ENCODE measurements at places on chromosomes 3 and 15.
A peak's percentile ranks its signal among the peaks of the same experiment; 100 is the strongest.

- DNase-seq: no peak
- H3K4me1 ChIP-seq: no peaks in the 10 kb centered on the region
- peaks cover 14% of the 10 kb centered on the region for H3K27me3 ChIP-seq
- no peaks in the 10 kb centered on the region for H3K36me3 ChIP-seq
- no peak overlapping the region for H3K27ac ChIP-seq
Observed at GRCh38 chr3:118729546-118729945, 305.1 kb downstream of the IGSF11 start.

GRCh38 chr3:43388175-43388574, 101.8 kb downstream of the SNRK start:
- H3K27ac ChIP-seq: no peak overlapping the region
- no peaks in the 10 kb centered on the region for H3K36me3 ChIP-seq
- H3K27me3 ChIP-seq: no peaks in the 10 kb centered on the region
- no peaks in the 10 kb centered on the region for H3K4me1 ChIP-seq

DNA sequence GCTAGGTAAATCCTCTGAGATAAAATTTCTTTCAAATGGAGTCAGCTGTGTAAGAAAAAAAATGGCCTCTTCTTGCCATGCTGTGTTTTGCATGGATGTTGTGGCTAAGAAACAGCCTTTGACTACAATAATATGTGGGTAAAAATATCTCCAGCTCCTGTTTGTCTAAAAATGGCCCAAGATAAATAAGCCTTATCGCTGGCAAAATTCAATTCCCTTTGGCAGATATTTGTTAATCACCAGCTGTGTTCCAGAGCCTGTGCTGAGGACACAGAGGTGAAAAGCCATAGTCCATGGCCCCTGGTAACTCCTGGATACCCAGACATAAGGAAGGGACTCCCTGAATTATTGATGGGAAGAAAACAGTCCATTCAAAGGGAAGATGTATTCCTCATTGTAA, 15.3 kb upstream of the RAMAC start:
- H3K27me3 ChIP-seq: no peaks in the 10 kb centered on the region
- H3K36me3 ChIP-seq: no peaks in the 10 kb centered on the region
- no peak overlapping the region for H3K27ac ChIP-seq
- H3K4me3 ChIP-seq: no peak overlapping the region
- no peak for DNase-seq
- no peaks in the 10 kb centered on the region for H3K4me1 ChIP-seq

- peaks cover 7% of the 10 kb centered on the region for H3K4me1 ChIP-seq
- H3K27me3 ChIP-seq: no peaks in the 10 kb centered on the region
- no peaks in the 10 kb centered on the region for H3K36me3 ChIP-seq
- H3K27ac ChIP-seq: no peak overlapping the region
Observed at GRCh38 chr15:63603516-63603915, 6.3 kb downstream of the FBXL22 start.

GRCh38 chr3:176595307-176595706, 602.0 kb downstream of the TBL1XR1 start:
- H3K27me3 ChIP-seq: no peaks in the 10 kb centered on the region
- no peaks in the 10 kb centered on the region for H3K4me1 ChIP-seq

DNA sequence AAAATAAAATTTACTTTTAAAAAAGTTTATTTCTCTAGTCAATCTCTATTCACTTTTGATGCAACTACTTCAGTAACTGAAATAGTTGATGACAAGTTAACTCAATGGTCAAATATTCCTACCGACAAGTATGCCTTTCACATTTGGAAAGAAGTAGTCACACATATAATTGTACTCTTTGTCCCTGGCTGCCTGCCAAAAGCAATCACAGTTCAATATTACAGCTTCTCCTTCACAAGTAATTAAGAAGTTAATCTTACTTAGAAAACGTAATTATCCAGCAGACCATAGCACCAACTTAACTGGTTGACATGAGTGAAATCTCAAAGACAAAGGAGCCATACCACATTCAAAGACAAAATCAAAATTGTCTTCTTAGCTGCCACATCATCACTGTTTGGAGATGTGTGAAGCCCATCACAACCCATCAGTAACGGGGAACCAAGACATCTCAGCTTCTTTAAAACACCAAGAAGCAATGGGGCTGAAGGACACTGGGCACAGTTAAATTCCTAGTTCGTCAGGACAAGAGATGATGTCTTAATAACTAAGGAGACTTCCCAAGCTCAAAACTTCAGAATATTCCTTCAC, 86.1 kb downstream of the PLCH1 start:
- no peaks in the 10 kb centered on the region for H3K27me3 ChIP-seq
- H3K4me3 ChIP-seq: no peak overlapping the region
- no peaks in the 10 kb centered on the region for H3K36me3 ChIP-seq
- no peak for DNase-seq

- H3K27ac ChIP-seq: no peak overlapping the region
- no peak for DNase-seq
- H3K36me3 ChIP-seq: peaks cover 7% of the 10 kb centered on the region
- H3K27me3 ChIP-seq: no peaks in the 10 kb centered on the region
- no peaks in the 10 kb centered on the region for H3K4me1 ChIP-seq
- no peak overlapping the region for H3K4me3 ChIP-seq
Observed at GRCh38 chr3:141556034-141556433, 69.2 kb downstream of the RASA2 start.

DNA sequence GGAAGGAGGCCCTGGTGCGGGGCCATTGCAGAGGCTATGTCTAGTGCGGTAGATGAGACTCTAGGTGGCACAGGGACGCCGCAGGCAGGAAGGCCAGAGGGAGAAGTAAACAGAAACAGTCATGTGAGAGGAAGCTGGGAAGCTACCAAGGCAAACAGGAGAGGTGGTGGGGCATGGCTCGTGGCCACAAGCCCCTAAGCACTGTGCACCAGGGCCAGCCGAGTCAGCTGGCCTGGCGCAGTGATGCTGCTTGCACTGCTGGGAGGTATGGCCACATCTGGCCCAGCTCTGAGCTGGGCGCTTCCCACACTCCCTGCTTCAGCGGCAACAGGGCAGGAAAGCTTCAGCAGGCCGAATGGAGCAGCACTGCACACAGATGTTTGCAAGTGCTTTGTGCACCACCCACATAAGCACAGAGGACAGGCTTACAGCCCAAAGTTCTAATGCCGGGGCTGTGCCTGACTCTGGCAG, 76.6 kb downstream of the SRGAP3 start:
- H3K27ac ChIP-seq: peak overlapping the region; percentile 37
- peaks cover 3% of the 10 kb centered on the region for H3K36me3 ChIP-seq
- no peaks in the 10 kb centered on the region for H3K27me3 ChIP-seq
- DNase-seq: no peak
- peaks cover 60% of the 10 kb centered on the region for H3K4me1 ChIP-seq
- H3K4me3 ChIP-seq: no peak overlapping the region

DNA sequence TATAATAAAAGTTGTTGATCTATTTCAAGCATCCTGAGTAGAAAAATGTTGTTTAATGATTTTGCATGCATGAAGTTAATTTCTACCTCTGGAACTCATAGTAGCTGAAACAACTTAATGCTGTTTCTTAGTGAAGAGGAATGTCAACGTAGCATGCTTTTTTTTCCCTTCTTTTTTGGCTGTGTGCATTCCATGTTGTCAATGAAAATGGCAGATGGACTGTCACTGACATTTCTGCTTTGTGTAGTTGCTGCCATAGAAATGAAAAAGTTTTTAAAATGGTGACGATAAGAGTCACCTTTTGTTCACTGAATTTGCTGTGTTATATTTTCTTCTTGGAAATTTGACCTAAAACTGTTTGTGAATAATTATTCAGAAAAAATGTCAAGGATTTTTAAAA, 116.3 kb downstream of the CHL1 start:
- H3K4me3 ChIP-seq: no peak overlapping the region
- H3K4me1 ChIP-seq: no peaks in the 10 kb centered on the region
- no peak for DNase-seq
- H3K27me3 ChIP-seq: no peaks in the 10 kb centered on the region

Data from type B pancreatic cell (in vitro differentiated cells).